Thyroid gland (tissue), 4 donors: ENCODE measurements at places on chromosomes 5 and 9. TPM values are rescaled to one million over a fixed set of nuclear protein-coding genes. Genes with fewer than 3 reads are reported as not detected.

DNA sequence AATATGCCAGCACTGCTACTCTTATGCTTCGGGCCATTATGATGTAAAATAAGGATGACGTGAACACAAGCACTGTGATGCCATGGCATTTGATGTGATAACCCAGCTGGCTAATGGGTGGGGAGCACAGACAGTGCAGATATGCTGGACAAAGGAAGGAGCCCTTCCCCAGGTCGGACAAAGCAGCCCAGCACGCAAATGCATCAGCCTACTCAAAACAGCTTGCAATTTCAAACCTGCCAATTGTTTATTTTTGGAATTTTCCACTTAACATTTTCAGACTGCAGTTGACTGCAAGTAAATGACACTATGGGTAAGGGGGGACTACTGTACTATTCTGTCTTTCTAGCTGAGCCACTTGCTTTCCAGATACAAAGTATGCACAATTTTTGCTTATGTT lies 181.3 kb downstream of the DCP2 start:
- no peaks in the 10 kb centered on the region for H3K4me1 ChIP-seq
- H3K4me3 ChIP-seq, result no peak overlapping the region
- no peaks in the 10 kb centered on the region for H3K36me3 ChIP-seq
- no peak for DNase-seq
- no peak overlapping the region for H3K27ac ChIP-seq

- no peak overlapping the region for H3K27ac ChIP-seq
- H3K36me3 ChIP-seq, result no peaks in the 10 kb centered on the region
- H3K27me3 ChIP-seq, result no peaks in the 10 kb centered on the region
Measured at GRCh38 chr9:16255217-16255616, 615.3 kb downstream of the BNC2 start.

DNA sequence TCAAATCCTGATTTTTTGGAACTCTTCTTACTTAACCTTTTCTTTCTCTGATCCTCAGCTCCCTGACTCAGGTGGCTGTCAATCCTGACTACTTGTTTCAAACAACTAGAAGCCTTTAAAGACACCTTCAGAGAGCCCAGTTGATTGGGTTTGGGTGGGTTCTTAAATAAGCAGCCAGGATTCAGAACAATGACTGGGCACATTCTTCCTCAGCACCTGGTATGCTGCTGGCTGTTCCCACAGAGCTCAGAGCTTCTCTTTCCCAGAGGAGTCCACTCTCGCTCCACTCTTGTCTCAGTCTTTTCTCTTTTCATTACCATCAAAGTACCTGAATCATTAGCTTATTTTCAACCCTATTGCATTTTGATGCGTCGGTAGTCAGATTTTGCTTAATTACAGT lies 22.5 kb downstream of the PCSK5 start:
- DNase-seq, result no peak
- no peaks in the 10 kb centered on the region for H3K4me1 ChIP-seq
- H3K27me3 ChIP-seq, result no peaks in the 10 kb centered on the region
- H3K36me3 ChIP-seq, result no peaks in the 10 kb centered on the region

DNA sequence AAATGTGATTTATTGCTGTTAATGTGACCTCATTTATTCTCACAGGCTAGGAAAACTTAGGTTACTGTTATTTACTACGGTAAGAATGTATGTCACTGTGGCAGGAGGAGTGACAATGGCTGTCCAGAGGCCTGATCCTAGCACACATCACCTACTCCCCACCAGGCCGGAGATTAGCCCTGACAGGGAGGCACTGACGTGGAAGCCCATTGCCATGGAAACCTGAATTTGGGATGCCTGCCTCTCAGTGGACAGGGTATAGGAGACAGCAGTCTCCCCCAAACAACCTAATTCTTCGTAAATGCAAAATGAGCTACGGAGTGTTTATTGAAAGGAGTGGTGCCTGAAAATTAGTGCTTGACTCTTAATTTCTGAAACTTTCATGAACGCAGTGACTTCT lies 87.6 kb upstream of the SMARCA2 start:
- no peak for DNase-seq
- H3K4me1 ChIP-seq, result no peaks in the 10 kb centered on the region
- no peaks in the 10 kb centered on the region for H3K36me3 ChIP-seq
- H3K27ac ChIP-seq, result no peak overlapping the region
- H3K27me3 ChIP-seq, result no peaks in the 10 kb centered on the region
- H3K4me3 ChIP-seq, result no peak overlapping the region

DNA sequence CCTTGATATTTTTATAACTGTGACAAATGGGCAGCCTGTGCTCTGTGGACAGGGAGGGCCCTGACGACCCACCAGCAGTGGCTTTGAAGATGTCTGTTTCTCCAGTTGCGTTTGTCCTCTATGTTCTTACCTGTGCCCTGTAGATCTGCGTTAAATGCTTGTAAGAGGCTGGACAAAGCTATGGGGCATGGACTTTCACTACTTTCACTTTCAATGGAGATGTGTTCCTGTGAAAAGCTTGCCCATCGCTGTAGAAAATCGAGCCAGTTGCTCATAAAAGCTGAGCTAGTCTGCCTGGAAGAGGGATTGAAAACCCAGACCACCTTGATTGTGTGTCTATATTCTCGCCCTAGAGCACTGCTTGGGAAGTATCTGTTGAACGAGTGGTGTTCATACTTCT lies 74.1 kb downstream of the PSAT1 start:
- no peaks in the 10 kb centered on the region for H3K4me1 ChIP-seq
- no peaks in the 10 kb centered on the region for H3K27me3 ChIP-seq
- no peak overlapping the region for H3K4me3 ChIP-seq
- DNase-seq, result no peak

The CTNNAL1 gene
- total RNA-seq, result 231 TPM

The PRR16 gene
- total RNA-seq, result 8.6 TPM

The TRIM7 gene
- 12.3 TPM for total RNA-seq

DNA sequence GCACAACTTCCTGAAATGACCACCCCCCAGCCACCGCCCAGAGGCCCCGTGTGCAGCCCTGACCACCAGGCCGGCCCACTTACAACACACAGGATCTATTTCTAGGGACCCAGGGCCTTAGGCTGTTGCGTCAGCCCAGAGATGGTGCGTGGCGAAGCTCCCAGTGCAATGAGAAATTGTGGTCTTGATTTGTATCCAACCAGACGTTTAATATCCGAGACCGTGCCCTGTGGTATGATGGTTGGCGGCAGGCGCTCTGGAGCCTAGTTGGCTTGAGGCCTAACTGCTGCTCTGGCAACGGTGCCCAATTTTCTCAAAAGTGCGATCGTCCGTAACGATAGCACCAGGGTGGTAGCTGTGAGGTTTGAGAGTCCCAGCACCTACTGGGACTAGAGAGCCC lies 32.6 kb upstream of the SLC6A19 start:
- H3K27me3 ChIP-seq, result no peaks in the 10 kb centered on the region
- H3K4me1 ChIP-seq, result peaks cover 4% of the 10 kb centered on the region
- no peak overlapping the region for H3K4me3 ChIP-seq
- no peaks in the 10 kb centered on the region for H3K36me3 ChIP-seq
- no peak overlapping the region for H3K27ac ChIP-seq

GRCh38 chr9:104969116-104969515 lies 41.2 kb upstream of the ABCA1 start:
- H3K27me3 ChIP-seq, result no peaks in the 10 kb centered on the region
- DNase-seq, result no peak
- no peaks in the 10 kb centered on the region for H3K36me3 ChIP-seq
- H3K27ac ChIP-seq, result no peak overlapping the region
- peak overlapping the region; percentile 65 for H3K4me3 ChIP-seq
- H3K4me1 ChIP-seq, result no peaks in the 10 kb centered on the region

The PPP3R2 gene
- 0.27 TPM for total RNA-seq

DNA sequence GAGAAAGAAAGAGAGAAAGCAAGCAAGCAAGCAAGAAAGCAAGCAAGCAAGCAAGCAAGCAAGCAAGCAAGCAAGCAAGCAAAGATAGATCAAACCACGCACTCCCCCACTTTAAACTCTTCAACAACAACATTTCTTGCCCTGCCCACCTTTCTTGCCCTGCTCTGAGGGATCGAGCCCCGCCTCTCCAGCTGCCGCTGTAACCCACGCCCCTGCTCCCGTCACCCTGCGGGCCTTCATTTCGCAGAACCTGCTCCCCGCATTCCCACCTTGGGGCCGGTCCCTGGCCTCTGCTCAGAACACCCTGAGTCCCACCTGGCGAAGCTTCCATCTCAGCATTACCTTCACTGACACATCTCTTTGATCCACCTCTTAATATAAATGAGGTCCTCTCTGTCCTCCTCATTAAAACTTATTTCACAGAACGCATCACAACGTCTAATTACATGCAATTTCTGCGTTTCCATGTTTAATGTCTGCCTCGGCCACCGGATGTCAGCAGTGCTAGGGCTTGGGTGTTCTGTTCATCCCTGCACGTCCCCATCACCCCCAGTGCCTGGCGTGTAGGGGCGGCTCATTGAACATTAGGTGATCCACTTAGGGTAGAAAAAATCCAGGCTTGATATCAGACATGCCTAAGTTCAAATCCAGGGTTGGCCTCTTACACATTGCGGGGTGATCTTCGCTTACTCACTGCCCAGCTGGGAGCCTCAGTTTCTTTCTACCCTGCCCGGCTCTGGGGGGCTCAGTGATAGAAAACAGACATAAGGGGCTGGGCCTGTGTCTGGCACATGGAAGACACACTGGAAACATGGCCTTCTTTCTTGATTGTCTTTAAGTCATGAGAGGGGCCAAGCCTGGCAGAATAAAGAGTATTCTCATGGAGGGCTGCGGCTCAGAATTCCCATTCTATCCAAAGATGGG lies 187.6 kb downstream of the DAB2IP start:
- H3K4me3 ChIP-seq, result no peak overlapping the region
- H3K4me1 ChIP-seq, result peaks cover 7% of the 10 kb centered on the region
- DNase-seq, result no peak
- H3K36me3 ChIP-seq, result no peaks in the 10 kb centered on the region
- no peaks in the 10 kb centered on the region for H3K27me3 ChIP-seq
- H3K27ac ChIP-seq, result no peak overlapping the region

DNA sequence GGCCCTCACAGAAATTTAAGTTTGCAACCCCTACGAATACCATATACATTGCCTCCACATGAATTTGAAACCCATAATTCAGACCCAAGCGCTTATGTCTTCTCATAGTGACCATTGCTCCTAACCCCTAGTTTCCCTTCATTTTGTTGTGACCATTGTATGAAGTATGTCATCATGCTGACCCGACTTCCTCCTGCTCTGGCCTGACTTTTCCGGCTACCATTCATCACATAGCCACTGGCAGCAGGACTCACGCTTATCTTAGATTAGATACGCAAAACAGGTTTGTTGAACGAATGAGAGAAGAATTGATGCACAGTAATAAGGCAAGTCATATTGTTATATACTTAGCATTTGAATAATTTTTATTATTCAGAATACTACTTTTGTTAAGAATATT lies 345.4 kb downstream of the FBXL17 start:
- no peaks in the 10 kb centered on the region for H3K4me1 ChIP-seq
- no peak for DNase-seq
- no peaks in the 10 kb centered on the region for H3K36me3 ChIP-seq
- H3K27ac ChIP-seq, result no peak overlapping the region

The KLHL3 gene
- total RNA-seq, result 14.8 TPM

GRCh38 chr5:97576956-97577355 lies 393.9 kb upstream of the RIOK2 start:
- H3K4me3 ChIP-seq, result no peak overlapping the region
- no peak for DNase-seq
- H3K27me3 ChIP-seq, result no peaks in the 10 kb centered on the region
- H3K4me1 ChIP-seq, result no peaks in the 10 kb centered on the region
- no peak overlapping the region for H3K27ac ChIP-seq

- no peaks in the 10 kb centered on the region for H3K27me3 ChIP-seq
- H3K4me3 ChIP-seq, result no peak overlapping the region
- DNase-seq, result no peak
- H3K27ac ChIP-seq, result no peak overlapping the region
Measured at GRCh38 chr5:111211341-111211740, 12.8 kb upstream of the CAMK4 start.

The EQTN gene
- not detected for total RNA-seq

The LCP2 gene
- 22.7 TPM for total RNA-seq

DNA sequence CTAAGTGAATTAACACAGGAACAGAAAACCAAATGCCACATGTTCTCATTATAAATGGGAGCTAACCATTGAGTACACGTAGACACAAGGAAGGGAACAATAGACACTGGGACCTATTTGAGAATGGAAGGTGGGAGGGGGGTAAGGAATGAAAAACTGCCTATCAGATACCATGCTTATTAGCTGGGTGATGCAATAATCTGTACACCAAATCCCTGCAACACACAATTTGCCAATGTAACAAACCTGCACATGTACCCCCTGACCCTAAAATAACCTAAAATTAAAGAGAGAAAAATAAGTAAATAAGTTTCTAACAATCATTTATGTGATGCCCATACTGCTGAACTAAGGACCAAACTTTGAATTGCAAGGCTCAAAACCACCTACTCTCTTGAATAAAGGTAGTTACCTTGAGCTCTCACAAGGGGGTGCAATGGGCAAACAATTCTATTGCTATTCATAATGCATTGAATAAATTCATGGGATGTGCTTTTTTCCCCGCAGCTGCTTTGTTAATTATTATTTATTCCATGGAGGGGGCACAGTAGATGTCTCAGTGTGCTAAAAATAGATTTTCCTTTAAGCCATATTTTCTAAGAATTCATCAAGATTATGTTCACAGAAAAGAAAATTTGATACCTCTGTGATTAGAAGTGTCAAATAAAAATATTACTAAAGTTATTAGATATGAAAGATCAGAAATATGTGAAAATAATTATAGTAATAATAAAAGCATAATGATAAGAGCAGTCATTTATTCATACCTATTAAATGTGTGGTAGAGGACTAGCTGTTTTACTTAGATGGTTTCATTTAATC lies 76.2 kb upstream of the PTPN3 start:
- H3K27ac ChIP-seq, result no peak overlapping the region
- no peak overlapping the region for H3K4me3 ChIP-seq
- DNase-seq, result peak; percentile 14
- H3K4me1 ChIP-seq, result no peaks in the 10 kb centered on the region

- DNase-seq, result no peak
- no peaks in the 10 kb centered on the region for H3K27me3 ChIP-seq
- H3K4me3 ChIP-seq, result no peak overlapping the region
- H3K4me1 ChIP-seq, result no peaks in the 10 kb centered on the region
- no peaks in the 10 kb centered on the region for H3K36me3 ChIP-seq
- H3K27ac ChIP-seq, result no peak overlapping the region
Measured at GRCh38 chr9:113301548-113301947, 1.6 kb downstream of the RNF183 start.

DNA sequence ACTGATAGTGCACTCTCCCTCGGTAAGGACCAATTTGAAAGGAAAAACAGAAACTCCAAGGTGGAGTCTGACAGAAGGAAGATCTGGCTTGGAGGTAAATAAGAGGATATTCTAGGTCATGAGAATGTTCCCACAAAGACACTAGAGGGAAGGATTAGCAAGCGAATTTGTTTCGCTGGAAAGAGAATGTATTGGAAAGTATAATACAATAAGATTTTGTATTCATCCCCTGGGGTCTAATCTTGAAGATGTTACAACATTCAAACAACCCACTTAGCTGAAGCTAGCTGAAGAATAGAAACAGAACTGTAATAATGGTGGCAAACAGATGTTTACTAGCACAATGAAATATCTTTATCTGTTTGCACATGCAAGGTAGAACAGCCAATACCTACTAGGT lies 158.7 kb downstream of the GNAQ start:
- H3K36me3 ChIP-seq, result no peaks in the 10 kb centered on the region
- H3K27ac ChIP-seq, result peak overlapping the region; percentile 7
- no peaks in the 10 kb centered on the region for H3K27me3 ChIP-seq
- peaks cover 20% of the 10 kb centered on the region for H3K4me1 ChIP-seq

The MRPS2 gene
- total RNA-seq, result 27.9 TPM

The KIF24 gene
- 3.5 TPM for total RNA-seq

The MSMP gene
- not detected for total RNA-seq

The SLC34A3 gene
- total RNA-seq, result not detected

The UBE2QL1 gene
- 2.4 TPM for total RNA-seq
